GF-D8 (cell line): ENCODE measurements at places on chromosomes 2 and 18.

GRCh38 chr2:111017034-111017622 is 103.6 kb upstream of the BCL2L11 start:
- no peak for DNase-seq

DNA sequence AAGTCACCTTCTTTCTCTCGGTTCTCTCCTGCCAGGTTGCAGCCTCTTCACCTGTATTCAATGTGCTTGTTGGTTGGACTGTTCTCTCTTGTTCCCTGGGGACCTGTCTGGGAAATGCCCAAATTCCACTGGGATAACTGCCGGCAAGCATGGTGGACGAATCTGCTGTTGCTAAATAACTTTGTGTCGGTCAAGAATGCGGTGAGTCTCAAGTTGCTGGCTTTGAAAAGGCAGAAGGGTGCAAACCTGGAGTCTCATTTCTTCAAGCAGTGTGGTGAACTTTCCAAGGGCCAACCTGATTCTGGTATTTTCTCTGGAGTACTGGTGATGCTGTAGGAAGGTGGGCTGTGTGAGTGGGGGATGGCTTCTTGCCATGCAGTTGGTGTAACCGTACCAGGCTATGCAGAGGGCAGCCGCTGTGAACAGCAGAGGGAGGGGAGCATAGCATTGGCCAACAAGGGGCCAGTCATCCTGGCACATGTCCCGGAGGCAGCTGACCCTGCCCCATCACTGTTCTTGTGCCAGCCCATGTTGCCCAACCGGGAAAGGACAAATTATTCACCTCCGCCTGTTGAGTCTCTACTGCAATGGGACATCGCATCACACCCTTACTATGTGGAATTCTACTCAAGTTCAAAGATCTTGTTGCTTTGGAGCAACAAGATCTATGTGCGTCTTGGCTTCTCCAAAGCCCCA is 88.1 kb upstream of the SEC11C start:
- DNase-seq = no peak

DNA sequence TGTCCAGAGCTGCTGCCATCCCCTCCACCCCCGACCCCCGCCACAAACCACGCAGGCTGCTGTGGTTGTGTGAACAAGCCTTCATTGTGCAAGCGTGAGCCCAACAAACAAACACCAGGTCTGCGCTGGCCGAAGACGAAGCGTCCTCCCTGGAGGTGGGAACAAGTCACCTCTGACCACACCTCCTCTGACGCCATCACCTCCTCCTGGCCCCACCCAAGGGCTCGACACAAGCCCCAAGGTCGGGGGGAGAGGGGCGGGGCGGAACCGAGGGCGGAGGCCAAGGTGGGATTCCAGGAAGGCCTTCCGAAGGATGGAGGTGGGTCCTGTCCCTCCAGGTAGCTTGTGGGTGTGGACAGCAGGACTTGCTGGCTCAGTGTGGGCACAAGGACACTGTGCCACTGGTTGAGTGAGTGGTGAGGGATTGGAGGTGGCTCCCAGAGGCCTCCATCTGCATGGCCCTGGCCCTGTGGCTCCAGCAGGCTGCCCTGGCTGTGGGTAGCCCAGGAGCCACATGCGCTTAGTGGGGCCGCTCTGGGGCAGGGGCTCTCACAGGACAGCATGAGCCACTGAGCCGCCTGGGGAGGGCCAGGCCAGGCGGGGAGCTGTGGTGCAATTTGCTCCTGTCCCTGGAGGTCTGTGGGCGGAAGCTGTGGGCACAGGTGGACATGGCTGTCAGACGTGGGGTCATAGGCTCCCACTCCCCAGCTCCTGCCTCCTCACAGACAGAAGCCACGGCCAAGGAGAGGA is 7.4 kb upstream of the GPR17 start:
- peak; percentile 9 for DNase-seq

DNA sequence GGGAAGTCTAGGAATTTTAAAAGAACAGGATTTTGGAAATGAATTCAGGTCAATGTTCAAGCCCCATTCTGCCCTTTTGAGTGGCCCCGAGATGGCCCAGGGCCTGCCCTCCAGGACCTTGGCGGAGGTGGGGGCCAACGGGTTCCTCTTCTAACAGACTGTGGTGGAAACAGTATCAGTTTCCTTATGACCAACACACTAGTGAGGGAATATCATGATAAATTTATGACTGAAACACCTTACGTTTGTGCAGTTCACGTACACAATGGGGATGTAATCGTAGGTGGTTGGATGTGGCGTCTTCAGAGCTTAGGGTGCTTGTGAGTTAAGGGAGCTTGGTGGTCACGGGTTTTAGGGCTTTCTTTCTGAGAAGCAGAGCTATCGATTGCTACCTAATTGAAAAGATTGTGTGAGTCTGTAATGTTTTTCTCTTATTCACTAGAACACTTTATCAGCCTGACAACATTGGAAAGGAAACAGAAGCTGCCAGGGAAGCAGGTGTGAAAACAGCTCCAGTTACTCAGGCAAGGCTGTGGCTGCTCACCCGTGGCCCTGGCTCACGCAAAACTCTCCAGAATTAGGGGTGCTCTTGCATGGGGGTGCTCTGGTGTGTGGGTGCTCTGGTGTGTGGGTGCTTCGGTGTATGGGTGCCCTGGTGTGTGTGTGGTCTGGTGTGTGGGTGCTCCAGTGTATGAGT is 165.3 kb downstream of the SNTG2 start:
- no peak for DNase-seq

DNA sequence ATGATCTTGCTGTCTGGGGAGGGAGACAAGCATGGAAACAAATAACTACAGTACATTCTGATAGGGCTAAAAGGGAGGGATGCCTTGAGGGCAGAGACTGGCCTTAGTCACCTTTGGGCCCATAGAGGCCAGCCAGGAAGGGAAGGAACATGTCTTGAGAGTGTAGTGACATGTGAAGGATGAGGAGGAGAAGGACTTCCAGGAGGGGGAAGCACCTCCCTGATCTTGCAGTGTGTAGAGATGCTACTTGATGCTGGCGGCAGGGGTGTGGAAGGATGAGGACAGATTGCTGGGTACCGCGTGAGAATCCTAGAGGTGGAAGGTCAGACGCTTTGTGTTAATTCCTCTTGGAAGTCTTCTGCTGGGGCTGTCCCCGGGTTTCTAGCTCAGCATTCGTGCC is 13.1 kb downstream of the TET3 start:
- no peak for DNase-seq

- no peak for DNase-seq
Measured at GRCh38 chr18:11925800-11926481, 17.8 kb upstream of the MPPE1 start.

GRCh38 chr2:222064286-222064685 is 234.5 kb downstream of the PAX3 start:
- DNase-seq = no peak

GRCh38 chr18:40046596-40046995 is 1908.4 kb upstream of the PIK3C3 start:
- no peak for DNase-seq

DNA sequence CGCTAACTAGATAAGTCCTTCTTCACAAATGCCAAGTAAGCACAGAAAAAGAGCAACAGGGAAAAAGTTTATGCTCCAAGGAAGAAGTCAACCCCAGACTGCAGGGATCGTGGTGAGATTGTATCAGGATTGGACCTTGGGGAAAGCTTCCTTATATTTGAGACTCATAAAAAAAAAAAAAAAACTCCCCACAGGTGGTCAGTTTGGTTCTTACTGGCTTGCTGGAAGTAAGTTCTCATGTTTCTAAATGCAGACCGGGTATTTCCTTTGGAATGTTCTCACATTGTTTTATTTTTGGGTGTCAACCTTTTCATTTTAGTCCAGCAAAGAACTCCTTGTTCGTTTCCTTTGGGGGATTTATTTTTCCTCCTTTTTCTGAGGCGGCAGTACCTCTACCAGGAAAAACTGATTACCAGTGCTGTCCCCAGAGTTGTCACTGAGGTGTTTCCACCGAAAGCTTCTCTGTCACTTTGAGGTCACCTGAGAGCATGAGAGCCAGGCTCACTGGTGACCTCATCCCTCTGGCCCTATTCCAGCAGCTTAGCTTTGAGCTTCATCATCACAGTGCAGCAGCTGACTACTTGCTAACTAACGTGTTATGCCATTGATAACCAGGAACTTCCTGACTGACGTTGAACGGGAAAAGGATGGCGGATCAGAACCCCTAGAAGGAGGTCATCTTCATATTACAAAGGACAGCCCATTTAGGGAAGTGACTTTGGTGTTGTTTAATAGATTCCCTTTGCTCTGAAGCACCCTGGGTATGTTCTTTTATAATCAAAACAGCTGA is 16.8 kb upstream of the ATP8B1 start:
- no peak for DNase-seq

- no peak for DNase-seq
Measured at GRCh38 chr2:98118161-98118560, 31.2 kb downstream of the VWA3B start.

DNA sequence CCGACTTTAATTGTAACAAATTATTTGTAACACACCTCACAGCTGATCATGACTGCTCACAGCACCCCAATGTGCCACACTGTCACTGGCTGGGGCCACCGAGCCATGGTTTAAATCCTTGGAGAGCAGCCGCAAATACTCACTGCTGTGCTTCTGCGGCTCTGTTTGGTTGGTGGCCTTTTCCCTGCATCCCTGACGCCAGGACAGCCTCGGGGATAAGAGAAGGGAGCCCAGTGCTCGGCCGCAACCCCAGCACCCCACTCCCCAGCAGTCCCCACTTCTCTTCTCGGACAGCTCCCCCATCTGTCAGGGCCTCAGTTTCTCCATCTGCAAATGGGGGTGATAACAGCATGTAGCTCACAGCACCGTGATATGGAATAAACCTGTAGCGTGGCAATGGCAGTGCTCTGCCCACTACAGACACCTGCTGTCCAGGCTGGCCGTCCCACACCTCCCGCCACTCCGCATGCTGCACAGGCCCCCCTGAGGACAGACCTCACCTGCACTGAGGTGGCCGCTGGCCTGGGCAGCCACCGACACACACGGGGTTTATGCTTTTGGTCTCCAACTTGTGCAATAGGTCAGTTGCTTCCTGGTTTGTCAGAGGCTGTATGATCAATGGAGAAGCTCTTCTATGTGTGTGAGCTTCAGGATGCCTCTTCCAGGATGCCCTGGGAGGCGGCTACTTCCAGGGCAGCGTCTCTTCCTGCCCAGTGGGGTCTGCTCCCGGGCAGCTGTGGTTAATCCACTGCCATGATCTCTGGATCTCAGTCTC is 87.1 kb downstream of the NDUFA10 start:
- no peak for DNase-seq

DNA sequence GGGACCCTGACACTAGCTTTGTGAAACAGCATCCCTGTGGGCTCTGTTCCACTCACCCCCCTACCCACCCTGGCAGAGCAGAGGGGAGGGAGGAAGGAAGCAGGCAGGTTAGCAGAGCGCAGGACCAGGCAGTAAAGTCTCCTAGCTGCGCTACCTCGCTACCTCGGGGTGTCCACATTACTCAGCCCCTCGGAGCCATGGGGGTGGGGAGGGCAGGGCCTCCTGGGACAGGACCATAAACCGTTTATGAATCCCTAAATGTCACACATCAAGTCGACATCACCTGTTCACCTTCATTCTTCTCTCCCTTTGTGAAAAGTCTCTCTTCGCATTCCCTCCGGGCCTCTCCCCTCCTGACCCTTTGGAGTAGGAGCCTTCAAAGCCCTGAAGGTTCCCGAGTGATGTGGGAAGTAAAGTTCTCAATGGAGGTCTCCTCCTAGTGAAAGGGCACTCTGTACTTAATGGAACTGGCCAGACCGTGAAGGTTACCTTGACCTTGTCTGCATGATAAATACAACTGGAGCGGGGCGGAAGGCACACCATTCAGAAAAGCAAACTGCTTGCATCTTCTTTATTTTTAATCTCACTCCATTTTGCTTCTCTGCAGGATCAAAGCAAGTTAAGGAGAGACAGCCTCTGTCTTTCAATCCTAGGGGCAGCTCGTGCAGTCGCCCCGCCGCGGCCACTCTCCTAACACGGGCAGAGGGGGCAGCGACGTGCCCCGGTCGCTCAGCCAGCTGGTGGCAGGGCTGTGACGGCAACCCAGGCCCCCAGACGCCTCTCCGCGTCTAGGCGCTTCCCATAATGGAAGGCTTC is 23.7 kb upstream of the SMAD7 start:
- no peak for DNase-seq

DNA sequence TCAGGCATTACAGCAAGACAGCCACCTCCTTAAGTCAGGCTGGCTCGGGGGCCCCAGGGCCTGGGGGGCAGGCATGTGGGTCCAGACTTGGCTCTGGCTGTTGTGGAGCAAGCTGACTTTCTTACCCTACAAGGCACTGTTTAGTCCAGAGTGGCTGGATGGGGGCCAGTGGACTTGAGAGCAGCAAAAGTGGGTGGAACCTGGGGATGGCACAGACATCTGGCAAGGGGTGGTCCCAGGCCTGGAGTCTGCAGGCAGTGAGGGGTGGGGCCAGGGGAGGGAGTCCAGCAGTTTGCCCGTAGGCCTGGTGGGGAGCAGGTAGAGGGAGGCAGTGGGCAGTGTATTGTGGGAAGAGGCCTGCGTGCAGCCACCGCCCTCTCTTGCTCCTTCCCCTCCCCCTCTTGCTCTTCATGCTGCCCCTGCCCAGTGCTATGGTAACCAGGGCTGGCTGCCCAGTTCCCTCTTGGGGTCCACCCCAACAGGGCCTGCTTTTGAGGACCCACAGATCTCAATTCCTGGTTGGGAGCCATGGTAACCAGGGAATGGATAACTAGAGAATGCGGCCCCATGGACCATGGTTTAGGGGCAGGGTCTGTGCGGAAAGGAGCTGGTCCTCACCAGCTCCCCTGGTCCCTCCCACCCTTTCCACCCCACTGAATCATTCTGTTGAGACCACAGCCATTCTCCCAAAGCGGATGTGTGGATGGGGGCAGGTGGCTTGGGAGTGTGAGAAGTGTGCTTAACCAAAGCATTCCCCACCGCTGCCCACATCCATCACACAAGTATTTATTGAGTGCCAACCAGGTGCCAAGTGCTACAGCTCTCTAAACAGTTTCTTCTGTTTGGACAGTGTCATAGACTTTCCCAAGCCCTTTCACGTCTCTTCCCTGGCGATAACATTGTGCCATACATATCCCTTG is 19.3 kb downstream of the SPEG start:
- DNase-seq = no peak

DNA sequence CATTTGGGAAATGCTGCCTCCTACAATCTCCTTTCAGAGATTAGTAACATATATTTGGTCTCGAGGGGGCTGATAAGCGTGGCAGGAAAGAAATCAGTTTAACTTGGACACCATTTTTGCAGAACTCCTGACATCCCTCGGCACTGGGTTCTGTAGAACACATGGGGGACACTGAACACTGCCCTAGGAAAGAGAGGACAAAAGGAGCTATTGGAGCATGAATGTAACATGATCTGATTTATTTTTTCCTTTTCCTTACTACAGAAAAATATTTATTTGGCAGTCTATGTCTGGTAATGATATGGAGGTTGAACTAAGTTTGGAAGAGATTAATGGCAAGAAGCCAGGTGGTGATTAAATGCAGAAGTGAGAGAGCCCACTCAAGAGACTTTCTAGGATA is 153.8 kb downstream of the AFF3 start:
- no peak for DNase-seq
